ENCODE measurements at places on chromosomes 1 and 21. TPM values are rescaled to one million over a fixed set of nuclear protein-coding genes. Genes with fewer than 3 reads are reported as not detected.
A peak's percentile ranks its signal among the peaks of the same experiment; 100 is the strongest.

GRCh38 chr1:64187646-64188045 is 15.8 kb upstream of the UBE2U start:
- DNase-seq = no peak
- no peaks in the 10 kb centered on the region for H3K4me1 ChIP-seq
- no peak overlapping the region for H3K27ac ChIP-seq
- H3K36me3 ChIP-seq = no peaks in the 10 kb centered on the region

Gene LIPI
- not detected for total RNA-seq

Gene SLC30A7
- total RNA-seq = 55.0 TPM

DNA sequence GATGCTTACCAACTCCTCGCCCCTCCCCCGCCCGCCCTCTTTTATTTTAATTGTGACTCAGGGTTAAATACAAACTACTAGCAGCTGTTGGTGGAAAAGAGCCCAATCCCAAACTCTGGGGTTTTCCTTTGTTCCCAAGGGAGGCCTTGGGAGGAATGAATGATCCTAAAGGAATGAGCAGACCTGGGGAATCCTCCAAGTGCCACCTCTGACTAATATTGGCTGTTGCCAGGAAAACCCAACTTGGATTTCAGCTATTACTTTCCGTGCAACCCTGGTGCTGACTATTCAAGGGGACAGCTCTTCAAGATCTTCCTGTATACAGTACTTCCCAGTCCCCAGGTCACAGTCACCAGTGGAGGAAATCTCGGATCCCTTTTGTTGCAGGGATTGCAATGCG is 1.3 kb upstream of the S100A10 start:
- peaks cover 54% of the 10 kb centered on the region for H3K4me1 ChIP-seq
- peak overlapping the region; percentile 96 for H3K27ac ChIP-seq
- no peaks in the 10 kb centered on the region for H3K27me3 ChIP-seq
- peak; percentile 100 for DNase-seq
- peak overlapping the region; percentile 89 for H3K4me3 ChIP-seq
- H3K36me3 ChIP-seq = peaks cover 23% of the 10 kb centered on the region

- no peaks in the 10 kb centered on the region for H3K27me3 ChIP-seq
- H3K36me3 ChIP-seq = no peaks in the 10 kb centered on the region
- H3K4me3 ChIP-seq = no peak overlapping the region
- H3K4me1 ChIP-seq = peaks cover 6% of the 10 kb centered on the region
- peak; percentile 86 for DNase-seq
Observed at GRCh38 chr1:240732390-240732789, 120.4 kb upstream of the GREM2 start.

DNA sequence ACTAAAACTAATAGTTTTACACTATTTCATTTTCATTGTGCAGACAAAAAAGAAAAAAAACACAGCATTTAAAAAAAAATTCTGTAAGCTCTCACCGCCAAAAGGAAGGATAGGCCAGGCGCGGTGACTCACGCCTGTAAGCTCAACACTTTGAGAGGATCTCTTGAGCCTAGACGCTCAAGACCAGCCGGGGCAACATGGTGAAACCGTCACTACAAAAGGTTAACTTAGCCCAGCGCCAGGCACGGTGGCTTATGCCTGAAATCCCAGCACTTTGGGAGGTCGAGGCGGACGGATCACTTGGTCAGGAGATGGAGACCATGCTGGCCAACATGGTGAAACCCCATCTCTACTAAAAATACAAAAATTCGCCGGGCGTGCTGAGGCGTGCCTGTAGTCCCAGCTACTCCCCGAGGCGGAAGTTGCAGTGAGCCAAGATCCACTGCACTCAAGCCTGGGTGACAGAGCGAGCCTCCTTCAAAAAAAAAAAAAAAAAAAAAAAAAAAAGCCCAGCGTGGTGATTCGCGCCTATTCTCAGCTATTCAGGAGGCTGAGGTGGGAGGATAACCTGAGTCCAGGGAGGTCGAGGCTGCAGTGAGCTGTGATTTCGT is 14.3 kb upstream of the SPEN start:
- DNase-seq = peak; percentile 92
- H3K27me3 ChIP-seq = no peaks in the 10 kb centered on the region
- H3K27ac ChIP-seq = peak overlapping the region; percentile 93
- H3K36me3 ChIP-seq = no peaks in the 10 kb centered on the region

GRCh38 chr1:234393190-234393589 is 19.9 kb downstream of the COA6 start:
- H3K4me1 ChIP-seq = peaks cover 5% of the 10 kb centered on the region
- no peak overlapping the region for H3K27ac ChIP-seq
- H3K36me3 ChIP-seq = peaks cover 74% of the 10 kb centered on the region
- no peak overlapping the region for H3K4me3 ChIP-seq
- H3K27me3 ChIP-seq = no peaks in the 10 kb centered on the region
- no peak for DNase-seq

GRCh38 chr1:19154876-19155275 is 55.2 kb downstream of the UBR4 start:
- H3K27me3 ChIP-seq = no peaks in the 10 kb centered on the region
- no peak for DNase-seq
- no peaks in the 10 kb centered on the region for H3K4me1 ChIP-seq
- H3K36me3 ChIP-seq = peaks cover 97% of the 10 kb centered on the region

DNA sequence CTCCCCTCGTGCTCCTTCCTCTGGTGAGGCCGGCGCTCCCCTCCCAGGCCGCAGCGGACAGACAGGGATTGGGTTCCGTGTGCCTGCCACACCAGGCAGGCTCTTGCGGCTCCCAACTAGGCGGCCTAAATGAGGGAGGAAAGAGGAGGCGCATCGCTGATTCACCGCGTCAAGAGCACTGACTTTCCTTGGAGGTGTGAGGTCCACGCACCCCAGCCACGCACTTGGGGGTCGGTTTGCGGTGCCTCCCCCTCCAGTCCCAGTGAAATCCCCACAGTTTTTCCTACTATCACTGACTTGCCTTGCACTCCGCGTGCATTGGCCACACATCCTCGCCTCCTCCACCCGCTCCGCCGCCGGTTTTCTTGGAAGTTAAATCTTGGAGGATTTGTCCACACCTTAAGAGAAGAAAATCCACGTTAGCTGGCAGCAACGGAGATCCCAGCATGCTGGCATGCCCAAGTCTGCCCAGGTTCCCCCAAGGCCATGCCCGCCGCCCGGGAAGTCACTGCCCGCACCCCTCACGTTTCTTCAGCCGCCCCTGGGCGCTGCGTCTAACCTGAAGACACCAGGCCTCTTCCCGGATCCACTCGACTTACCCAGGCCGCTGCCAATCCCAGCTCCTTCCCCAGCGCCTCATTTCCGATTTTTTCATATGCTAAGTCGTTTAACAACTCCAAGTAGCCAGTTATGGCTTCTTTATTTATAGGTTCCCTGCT is 1.1 kb upstream of the FOXD3 start:
- no peaks in the 10 kb centered on the region for H3K36me3 ChIP-seq
- DNase-seq = no peak
- no peaks in the 10 kb centered on the region for H3K4me1 ChIP-seq
- H3K4me3 ChIP-seq = no peak overlapping the region

DNA sequence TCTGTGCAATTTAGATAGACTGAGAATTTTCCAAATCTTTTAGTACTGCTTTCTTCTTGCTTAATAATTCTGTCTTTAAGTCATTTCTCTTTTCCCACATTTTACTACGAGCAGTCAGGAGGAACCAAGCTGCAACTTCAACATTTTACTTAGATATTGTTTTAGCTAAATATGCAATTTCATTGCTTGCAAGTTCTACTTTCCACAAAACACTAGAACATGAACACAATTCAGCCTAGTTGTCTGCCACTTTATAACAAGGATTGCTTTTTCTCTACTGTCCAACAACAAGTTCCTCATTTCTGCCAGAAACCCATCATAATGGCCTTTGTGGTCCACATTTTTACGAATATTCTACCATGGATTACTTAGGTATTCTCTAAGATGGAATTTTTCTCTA is 36.6 kb downstream of the SORT1 start:
- H3K36me3 ChIP-seq = peaks cover 6% of the 10 kb centered on the region
- no peaks in the 10 kb centered on the region for H3K4me1 ChIP-seq
- no peak overlapping the region for H3K4me3 ChIP-seq
- H3K27ac ChIP-seq = no peak overlapping the region
- H3K27me3 ChIP-seq = no peaks in the 10 kb centered on the region

GRCh38 chr1:199223936-199224335 is 585.1 kb downstream of the PTPRC start:
- no peak overlapping the region for H3K4me3 ChIP-seq
- DNase-seq = no peak
- H3K4me1 ChIP-seq = peaks cover 10% of the 10 kb centered on the region
- no peak overlapping the region for H3K27ac ChIP-seq
- H3K27me3 ChIP-seq = no peaks in the 10 kb centered on the region

Gene COL16A1
- total RNA-seq = 49.1 TPM

DNA sequence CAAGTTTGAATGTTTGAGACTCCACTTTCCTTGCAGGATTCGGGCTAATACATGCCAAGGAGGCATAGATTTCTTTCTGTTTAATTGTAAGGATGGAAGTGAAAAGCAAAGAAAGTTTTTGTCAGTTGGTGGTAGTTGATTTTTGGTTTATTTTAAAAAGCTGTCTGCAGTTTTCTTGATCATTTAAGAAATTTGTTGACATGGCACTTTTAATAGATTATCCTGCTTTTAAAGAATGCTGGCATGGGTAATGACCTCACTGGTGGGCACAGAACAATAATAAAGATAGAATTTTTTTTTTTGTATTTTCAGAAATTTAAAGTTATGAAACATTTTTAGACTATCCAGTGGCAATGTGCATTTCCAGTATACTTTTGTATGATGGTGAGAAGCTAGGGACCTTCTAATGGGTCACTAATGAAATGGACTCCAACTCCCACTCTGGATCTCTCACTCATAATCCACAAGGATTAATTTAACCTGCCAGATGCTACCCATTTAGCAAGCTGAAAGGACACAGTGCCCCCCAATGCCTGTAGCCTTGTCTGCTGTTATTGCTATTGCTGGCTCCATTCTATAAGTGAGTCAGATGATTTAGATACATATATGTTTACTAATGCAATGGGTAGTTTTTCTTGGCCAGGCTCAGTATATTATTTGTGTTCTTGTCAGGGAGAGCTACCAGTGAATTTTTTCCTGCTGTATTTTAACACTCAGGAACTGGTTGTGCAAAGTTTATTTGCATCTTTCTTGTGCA is 190.2 kb upstream of the SGIP1 start:
- H3K36me3 ChIP-seq = peaks cover 5% of the 10 kb centered on the region
- peak; percentile 46 for DNase-seq
- H3K27ac ChIP-seq = no peak overlapping the region
- no peak overlapping the region for H3K4me3 ChIP-seq
- H3K27me3 ChIP-seq = no peaks in the 10 kb centered on the region
- peaks cover 9% of the 10 kb centered on the region for H3K4me1 ChIP-seq

GRCh38 chr1:36883315-36883949 is 150.9 kb downstream of the GRIK3 start:
- no peak for DNase-seq
- no peaks in the 10 kb centered on the region for H3K36me3 ChIP-seq
- no peak overlapping the region for H3K27ac ChIP-seq
- no peak overlapping the region for H3K4me3 ChIP-seq
- no peaks in the 10 kb centered on the region for H3K27me3 ChIP-seq
- H3K4me1 ChIP-seq = no peaks in the 10 kb centered on the region

DNA sequence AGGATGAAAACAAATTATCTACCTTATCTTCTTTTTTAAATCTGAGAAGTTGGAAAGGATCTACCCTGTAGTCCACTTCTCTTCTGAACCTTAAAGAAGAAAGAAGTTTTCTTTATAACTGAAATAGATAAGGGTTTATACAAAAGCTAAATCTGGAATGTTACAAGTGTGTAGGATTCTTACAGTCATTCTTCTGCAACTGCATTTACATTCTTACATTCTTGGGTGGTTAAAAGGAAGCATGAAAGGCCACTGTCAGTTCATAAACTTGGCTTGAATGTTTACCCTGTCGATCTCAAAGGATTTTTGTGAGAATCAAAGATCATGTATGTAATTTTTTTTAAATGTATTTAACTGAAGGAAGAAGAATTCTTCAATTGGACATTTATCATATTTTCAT is 142.1 kb upstream of the BRINP3 start:
- no peak for DNase-seq
- H3K36me3 ChIP-seq = no peaks in the 10 kb centered on the region
- no peaks in the 10 kb centered on the region for H3K27me3 ChIP-seq
- no peak overlapping the region for H3K4me3 ChIP-seq
- H3K27ac ChIP-seq = no peak overlapping the region

All from MCF 10A (cell line).